GF-D8 (cell line): ENCODE measurements at places on chromosomes 12 and 14.
A peak's percentile ranks its signal among the peaks of the same experiment; 100 is the strongest.

DNA sequence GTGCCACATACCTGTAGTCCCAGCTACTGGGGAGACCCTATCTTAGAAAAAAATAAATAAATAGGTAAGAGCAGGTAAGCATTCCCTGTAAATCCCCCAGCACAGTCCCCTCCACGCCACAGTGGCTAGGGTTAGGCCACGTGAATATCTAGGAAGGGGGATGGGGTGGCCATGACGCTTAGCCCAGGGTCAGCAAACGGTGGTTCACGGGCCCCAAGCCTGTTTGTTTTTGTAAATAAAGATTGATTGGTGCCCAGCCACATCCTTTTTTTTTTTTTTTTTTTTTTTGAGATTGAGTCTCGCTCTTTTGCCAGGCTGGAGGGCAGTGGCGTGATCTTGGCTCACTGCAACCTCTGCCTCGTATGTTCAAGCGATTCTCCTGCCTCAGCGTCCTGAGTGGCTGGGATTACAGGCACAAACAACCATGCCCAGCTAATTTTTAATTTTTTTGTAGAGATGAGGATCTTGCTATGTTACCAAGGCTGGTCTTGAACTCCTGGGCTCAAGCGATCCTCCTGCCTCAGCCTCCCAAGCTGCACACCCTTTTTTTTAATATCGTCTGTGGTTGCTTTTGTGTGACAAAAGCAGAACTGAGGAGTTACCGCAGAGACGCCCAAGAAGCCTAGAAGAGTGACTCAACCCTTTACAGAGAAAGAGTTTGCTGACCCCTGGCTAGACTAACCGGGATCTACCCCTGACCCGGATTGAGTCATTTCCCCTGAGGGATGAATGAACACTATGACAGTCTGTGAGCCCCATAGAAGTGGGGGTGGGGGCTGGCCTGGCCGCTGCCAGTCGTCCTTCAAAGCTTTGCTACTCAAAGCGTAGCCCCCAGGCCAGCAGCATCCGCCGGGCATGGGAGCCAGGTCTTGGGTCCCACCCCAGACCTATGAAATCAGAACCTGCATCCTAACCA lies 113.7 kb upstream of the NCOR2 start:
- peak; percentile 78 for DNase-seq

DNA sequence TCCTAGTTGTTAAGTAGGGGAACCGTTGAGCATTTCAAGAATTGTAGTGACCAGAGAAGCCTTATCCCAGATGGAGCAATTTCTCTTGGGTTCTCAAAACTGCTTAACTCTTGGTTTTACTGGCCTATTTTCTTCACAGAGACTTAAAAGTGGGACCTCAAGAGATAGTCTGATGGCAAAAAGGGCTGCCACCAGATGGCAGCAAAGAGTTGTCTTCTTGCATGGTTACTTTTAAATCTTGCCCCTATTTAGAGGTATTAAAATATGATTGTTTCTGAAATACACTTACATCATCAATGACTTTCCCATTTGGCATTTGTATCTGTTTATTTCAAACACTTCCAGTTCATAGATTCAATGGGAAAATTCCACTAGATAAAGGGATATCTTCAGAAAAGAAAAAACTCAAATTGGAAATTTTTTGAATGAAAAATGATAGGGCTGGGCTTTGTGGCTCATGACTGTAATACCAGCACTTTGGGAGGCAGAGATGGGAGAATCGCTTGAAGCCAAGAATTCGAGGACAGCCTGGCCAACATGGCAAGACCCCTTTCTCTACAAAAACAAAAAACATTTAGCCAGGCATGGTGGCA lies 69.9 kb upstream of the CNTN1 start:
- no peak for DNase-seq

- no peak for DNase-seq
These were observed 39.5 kb downstream of the PROX2 start for GRCh38 chr14:74836251-74836960.

DNA sequence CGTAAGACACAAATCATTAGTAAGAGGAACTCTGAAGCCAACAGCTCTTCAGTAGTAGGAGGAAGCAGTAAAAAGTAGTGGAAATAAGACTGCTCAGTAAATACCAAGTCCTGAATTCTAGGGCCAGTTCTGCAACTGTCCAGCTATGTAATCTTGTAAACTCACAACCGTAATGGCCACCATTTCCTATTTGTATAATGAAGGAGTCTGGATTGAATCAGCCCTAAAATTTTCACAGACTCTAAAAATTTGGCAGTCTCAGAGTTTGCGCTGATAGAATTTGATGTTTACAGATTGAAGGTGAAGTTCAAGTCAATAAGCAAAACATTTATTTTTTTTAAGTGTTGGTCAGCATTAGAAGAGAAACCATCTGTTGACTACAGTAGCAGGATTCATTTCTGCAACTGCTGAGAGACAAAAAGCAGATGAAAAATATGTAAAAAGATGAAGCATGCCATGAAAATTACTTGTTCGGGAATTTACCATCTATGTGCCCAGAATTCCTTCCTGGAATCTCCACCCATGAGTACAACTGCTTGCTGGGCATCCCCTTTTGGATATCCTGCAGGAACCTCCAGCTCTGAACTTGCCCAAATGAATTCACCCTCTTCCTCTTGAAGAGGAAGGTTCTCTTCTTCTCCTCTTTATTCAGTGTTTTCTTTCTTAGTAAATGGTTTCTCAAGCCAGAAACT lies 47.5 kb downstream of the GALNT4 start:
- no peak for DNase-seq

DNA sequence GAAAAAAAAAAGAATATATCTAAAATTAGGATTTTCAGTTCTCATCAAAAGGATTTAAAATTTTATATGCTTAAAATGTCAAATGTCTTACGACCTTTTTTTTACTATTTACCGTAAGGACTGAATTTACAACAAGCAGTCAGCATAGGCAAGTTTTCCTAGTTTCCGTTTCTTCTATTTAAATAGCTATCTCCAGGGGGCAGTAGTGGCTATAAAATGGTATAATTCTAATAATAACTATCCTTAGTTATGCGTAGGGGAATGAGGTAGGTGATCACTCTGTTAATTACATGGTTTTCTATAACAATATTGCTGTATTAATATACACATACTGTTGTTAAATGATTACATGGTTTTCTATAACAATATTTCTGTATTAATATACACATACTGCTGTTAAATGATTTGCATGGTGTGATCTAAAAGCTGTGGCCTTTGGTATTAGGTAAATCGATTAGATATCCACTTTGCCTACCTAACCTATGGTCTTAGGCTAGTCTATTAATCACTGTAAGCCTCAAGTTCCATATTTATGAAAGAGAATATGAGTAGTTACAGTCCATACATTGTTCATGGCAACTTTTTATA lies 217.7 kb upstream of the PDZRN4 start:
- DNase-seq = no peak

- no peak for DNase-seq
These were observed 886.3 kb upstream of the SEL1L start for GRCh38 chr14:82419933-82420332.

DNA sequence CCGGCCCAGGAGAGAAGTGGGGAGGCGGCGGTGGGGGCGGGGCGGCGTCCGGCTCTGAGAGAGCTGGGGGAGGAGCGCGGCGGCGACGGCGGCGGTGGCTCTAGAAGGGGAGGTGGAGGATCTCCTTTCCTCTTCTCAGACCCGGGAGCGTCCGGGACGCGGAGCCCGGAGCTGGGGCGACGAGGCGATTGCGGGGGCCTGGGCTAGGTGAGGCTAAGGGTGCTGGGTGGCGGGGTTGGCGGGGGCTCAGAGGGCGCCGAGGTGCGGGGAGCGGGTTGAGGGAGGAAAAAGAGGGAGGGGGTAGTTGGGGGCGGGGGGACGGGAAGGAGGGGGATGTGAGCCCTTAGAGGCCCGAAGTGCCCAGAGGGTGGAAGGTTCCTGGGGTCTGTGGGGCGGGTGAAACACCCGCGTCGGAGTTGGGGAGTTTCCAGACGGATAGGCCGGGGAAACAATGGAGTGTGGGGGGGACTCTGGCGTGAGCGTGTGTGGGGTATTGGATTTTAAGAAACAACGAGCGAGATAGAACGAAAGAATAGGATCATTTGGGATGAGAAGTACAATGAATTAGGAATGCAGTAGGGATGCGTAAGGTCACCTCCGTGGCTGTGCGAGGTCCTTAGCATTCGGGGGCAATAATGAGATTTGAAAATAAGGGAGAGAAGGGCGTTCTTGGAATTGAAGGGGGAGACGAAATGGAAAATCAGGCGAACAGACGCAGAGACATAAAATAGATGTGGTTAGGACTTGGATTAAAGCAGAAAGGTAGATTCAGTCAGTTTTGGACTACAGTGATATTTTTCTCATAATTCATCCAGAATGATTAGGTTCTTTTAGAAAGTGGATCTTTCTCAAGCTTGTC lies at the start of gene SPATS2:
SPATS2 (plus strand) TSS at position 82 of the 859 bp plus-strand sequence. CDS start 93,551 bp downstream, outside the sequence.
- no peak for DNase-seq

DNA sequence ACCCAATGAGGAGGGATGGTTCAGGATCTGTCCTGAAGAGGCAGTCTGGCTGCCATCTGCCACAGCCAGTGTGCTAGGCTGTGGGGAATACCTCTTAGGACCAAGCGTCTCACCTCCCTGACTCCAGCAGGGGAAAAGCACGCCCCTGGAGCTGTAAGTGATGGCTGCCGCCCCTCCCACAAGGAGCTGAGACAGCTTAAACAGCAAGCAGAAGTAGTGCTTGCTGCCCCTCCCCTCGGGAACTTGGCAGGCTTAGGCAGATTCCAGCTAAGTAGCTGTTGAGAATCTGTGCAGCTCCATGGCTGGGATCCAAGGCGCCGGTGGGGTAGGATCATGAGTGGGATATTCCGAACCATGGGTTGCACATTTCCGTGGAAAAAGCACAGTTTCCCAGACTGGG lies 360.4 kb upstream of the MDGA2 start:
- no peak for DNase-seq

DNA sequence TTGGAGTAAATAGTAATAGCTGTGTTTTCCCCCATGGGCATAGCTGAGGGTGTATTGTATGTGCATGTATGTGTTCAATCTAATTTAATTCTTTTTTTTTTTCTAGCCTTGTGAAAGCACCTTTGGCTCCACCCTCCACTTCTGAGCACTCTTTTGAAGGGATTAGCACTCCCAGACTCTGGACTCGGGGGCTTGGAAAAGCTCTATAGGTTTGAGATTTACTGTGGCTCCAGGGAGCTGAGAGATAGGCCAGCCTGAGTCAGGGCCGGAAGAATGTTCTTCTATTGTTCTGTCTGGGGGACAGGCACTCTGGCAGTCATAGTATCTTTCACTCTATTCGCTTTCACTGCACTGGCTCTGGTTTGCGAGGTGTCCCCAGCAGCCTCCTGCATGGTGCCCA lies 540.0 kb upstream of the TBX3 start:
- no peak for DNase-seq

- DNase-seq = no peak
These were observed 3.9 kb upstream of the DACT1 start for GRCh38 chr14:58633831-58634230.

- no peak for DNase-seq
These were observed 164.6 kb upstream of the PARP11 start for GRCh38 chr12:4037747-4038312.

DNA sequence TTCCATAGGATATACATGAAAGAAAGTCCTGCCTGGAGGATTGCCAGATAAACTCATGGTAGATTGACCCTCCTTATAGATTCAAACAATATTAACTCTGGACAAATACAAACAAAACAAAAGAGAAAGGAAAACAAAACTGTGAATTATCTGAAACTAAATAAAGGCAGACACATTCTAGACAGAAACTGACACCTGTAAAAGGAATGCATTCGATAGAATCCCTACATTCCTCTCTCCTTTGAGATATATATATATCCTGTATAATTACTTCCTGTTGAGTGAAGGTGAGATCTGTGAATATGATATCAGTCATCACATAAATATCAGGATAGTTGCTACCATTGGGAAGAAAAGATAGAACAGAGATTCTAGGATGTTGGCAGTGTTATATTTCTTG lies 948.4 kb upstream of the ATXN7L3B start:
- no peak for DNase-seq

- DNase-seq = no peak
These were observed 106.8 kb downstream of the DAD1 start for GRCh38 chr14:22482085-22482694.

GRCh38 chr14:100654814-100655740 lies 67.9 kb upstream of the BEGAIN start:
- DNase-seq = no peak

DNA sequence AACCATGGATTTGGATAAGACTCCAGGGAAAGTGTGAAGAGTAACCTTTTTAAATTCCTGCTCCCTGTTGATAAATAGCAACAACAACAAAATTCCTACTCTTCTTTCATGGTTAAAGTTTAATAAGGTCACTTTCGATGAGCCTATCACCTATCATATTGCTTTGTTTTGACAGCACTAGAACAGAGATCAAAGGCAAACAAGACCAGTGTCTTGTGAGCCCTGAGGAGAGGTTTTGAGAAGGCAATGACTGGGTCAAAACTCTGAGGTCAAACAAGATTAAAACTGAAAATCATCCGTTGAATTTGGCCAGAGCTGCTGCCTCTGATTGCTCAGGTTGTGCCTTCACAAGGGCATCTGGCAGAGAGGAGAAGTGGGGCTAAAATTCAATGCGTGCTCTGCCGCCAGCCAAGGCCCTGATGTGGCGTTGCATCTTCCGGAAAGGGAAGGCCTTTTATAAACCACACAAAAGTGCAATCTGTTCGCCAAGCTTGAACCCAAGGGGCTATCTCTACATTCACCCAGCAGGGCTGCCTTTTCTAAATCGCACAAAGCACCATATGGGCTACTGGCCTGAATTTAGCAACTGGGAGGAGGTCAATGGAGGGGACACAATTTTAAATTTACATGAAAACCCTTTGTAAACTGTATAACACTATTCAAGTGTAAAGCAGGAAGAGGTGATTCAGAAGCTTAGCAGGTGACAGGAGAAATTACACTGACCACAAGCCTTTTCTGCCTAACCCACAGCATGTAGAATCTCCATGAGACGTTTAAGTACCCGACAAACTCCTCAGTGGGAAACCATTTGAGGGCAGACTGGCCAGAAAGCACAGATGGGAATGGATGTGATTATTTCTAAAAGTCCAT lies 140.8 kb downstream of the DAD1 start:
- DNase-seq = peak; percentile 92

DNA sequence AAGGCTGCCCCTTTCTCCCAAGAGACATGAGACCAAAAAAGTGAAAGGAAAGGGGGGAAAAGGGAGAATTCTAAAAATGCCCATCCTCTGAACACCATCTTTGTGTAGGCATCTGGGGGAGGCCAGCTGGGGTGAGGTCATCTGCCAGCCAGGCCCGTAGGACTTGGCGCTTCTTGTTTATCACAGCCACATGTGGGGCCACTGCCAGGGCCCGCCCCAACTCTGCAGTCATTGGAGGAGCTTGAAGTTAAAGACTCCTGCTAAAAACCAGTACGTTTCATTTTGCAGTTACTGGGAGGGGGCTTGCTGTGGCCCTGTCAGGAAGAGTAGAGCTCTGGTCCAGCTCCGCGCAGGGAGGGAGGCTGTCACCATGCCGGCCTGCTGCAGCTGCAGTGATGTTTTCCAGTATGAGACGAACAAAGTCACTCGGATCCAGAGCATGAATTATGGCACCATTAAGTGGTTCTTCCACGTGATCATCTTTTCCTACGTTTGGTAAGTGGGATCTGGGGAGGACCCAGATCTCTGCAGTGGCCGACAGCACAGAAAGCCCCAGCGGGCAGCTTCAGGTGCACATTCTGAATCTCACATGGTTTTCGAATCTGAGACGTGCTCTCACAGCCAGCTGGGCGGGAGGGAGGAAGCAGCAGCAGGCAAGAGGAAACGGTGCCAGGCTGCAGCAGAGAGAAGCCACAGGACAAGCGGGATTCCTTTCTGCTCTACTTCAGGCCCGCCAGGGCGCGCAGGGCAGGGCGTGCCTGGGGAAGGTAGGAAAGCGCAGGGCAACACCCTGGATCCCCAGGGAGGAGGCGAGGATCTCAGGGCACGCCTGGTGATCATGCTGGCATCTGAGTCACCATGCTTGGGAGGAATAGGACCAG lies at the start of gene P2RX7:
P2RX7 (plus strand) TSS at position 276 of the 881 bp plus-strand sequence; CDS start at position 371, 95 bp downstream.
- peak; percentile 32 for DNase-seq

- DNase-seq = no peak
These were observed 49.0 kb downstream of the IFT43 start for GRCh38 chr14:76034566-76034965.
